Stimulated activated CD8-positive, alpha-beta memory T cell treated with anti-CD3 and anti-CD28 coated beads, Interleukin-15, amount 100 ng/mL, for 4 hours (primary cell): ENCODE measurements at places on chromosomes 4 and X.

GRCh38 chr4:157043131-157043530 is 32.8 kb upstream of the GLRB start:
- no peak for DNase-seq

- no peak for DNase-seq
These were observed 20.1 kb upstream of the CSF2RA start for GRCh38 chrX:1248331-1249061.

DNA sequence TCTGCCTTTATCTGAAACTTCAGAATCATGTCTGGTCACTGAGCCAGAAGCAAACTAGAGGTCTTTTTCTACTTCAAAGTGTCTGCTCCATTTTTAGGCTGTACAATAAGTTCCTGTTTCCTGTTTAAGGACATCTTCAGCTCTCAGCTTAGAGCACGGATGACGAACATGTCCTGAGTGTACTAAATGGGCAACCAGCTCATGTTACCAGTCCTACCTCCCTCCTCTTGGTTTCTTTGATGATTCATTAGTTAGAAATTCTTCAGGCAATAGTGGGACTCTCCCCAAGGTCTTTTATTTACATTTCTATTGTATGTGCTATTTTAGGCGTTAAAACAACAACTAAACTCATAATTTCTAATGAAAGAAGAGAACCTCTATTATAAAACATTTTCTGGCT is 58.0 kb downstream of the ENPEP start:
- no peak for DNase-seq

GRCh38 chr4:14452764-14453163 is 549.5 kb upstream of the CPEB2 start:
- no peak for DNase-seq

GRCh38 chrX:41293269-41293668 is 40.7 kb upstream of the DDX3X start:
- no peak for DNase-seq

DNA sequence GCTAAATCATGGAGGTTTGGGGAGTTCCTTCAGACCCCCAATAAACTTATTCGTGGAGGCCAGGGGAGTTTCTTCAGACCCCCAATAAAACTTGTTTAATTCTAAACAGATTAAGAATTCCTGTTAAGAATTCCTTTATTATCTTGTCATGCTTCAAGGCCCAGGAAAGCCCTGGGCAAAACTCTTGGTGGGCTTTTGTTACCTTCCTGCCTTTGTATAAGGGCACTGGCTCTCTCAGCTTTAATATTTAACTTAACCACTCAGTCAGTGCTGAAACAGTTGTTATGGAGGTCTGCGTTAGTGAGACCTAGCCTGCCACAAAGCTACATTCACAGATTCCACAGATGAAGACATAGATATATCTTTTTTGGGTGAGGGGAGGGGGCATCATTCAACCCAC is 29.0 kb upstream of the LGI2 start:
- no peak for DNase-seq

DNA sequence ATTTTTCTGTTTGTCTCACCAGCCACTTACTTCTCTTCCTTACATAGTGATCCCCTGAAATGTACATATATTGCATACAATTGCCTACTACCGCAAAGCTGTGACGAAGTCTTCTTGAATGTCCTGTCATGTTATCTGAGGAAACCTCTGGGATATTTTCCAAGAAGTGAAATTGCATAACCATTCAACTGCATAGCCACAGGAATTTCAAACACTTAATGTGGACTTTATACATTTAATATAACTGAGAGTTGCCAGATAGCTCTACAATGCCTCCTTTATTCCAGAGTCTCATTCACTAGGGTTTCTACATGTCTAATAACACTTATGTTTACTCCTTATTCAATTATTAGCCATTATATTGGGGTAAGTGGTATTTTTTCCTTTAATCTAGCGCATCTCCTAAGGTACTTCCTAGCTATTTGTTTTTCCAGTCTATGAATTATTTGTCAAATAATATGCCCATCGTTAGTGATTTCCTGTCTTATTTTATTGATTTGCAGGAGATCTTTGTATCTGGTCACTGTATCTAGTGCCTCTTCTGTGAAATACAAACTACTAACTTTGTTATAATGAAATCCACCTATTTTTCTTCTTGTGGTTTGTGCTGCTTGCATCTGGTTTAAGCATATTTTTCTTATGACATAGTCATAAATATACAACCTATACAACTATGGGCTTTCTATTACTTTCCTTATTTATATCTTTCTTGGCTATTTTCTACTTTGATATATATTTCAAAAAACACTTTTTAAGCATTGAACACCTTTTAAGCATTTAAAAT is 69.2 kb upstream of the GRID2 start:
- DNase-seq, result no peak

DNA sequence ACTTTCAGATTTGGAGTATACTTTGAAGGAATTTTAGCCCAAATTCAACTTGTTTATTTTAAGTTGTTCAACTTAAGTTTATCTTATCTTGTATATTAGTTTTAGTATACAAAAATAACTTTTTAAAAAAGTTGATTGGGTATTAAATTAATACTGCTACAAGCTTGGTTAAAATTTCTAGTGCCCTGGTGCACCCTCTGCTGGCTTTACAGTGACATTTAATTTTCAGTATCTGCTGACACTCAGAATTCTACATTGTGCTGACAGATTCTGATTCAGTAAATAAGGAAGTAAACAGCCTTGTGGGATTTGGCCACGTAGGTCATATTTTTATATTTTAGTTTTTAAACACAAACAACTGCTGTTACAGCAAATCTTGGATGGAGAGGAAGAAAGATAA is 2.9 kb downstream of the EDA start:
- no peak for DNase-seq

GRCh38 chrX:964831-965416 is 247.5 kb downstream of the CRLF2 start:
- DNase-seq, result no peak

- DNase-seq, result no peak
These were observed 230.6 kb downstream of the DLG3 start for GRCh38 chrX:70675284-70675683.

GRCh38 chrX:65488495-65488894 is 46.1 kb downstream of the LAS1L start:
- no peak for DNase-seq

- no peak for DNase-seq
These were observed 37.9 kb upstream of the SEC24B start for GRCh38 chr4:109395694-109396093.

DNA sequence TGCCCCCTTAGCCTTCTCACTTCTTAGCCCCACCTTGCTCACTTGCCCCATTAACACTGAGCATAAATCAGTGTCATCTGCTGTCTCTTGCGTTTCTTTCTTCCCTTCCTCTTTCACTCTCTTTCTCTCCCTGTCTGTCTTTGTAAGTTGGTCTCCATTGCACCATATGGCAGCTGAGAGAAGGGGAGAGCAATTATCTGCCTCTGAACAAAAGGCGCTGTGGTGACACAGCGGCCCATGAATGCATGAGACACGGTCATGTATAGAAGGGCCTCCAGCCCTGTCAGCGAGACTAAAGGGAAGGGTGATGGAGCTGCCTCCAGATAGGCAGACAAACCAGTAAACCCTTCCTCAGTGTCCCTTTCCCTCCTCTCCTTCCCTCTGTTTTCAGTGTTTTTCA is 88.8 kb upstream of the PCDH18 start:
- no peak for DNase-seq

DNA sequence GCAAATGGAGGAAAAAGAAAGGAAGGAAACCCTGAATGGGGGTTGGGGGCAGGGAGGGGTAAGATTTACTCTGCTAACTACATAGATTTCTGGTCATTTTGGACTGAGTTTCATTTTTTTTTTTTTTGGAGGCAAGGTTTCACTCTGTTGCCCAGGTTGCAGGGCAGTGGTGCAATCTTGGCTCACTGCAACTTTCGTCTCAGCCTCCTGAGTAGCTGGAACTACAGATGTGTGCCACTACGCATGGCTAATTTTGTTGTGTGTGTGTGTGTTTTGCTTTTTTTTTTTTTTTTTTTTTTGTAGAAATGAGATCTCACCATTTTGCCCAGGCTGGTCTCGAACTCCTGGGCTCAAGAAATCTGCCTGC is 223.5 kb downstream of the APBB2 start:
- no peak for DNase-seq

- DNase-seq, result no peak
These were observed 77.2 kb upstream of the GALNT7 start for GRCh38 chr4:173091362-173091761.

DNA sequence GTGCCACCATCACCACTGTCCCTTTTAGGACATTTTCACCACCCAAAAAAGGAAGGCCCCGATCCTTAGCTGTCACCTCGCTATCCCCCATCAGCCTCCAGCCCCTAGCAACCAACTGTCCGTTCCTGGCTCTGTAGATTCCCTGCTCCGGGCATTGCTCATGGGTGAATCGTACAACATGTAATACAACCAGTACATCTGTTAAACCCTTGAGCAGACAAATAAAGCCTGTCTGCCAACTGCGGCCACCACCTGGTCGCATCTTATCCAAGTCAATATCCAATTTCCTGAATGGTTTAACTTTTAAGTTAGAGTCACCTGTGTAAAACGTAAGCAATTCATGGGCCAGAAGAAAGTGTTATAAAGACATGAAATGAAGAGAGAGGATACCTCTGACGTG is 251.9 kb downstream of the AFAP1 start:
- DNase-seq, result no peak

GRCh38 chrX:129934952-129935351 is 29.0 kb downstream of the UTP14A start:
- no peak for DNase-seq

DNA sequence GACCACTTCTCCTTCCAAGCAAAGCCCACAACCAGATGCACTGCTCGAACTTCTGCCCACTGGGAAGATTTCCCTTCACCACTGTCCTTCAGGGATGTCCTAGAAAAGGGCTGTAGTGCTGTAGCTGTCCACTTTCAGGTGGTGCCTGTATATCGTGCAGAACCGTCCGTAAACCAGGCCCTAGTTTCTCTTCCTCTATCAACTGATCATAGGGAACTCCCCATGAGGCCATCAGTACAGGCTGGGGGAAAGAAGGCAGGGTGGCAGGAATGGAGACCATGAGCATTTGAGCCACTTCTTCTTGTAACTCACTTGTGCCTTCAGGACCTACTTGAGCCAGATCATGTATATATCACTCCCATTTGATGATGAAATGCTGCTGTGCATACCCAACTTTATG is 57.3 kb upstream of the FAM9B start:
- no peak for DNase-seq

GRCh38 chr4:64940698-64941097 is 531.4 kb upstream of the TECRL start:
- DNase-seq, result no peak
